Vein endothelial cell (primary cell): ENCODE measurements at places on chromosomes 2 and 18. TPM values are rescaled to one million over a fixed set of nuclear protein-coding genes. Genes with fewer than 3 reads are reported as not detected.

The CDH2 gene
- total RNA-seq = 5.8 and 7.5 TPM in 2 replicates

The CAPN14 gene
- total RNA-seq = 0.10 TPM in 1 of 2 replicates, not detected in the other

The UPP2 gene
- not detected in 2 replicates for total RNA-seq

The MRO gene
- total RNA-seq = not detected in 2 replicates

The CHN1 gene
- total RNA-seq = 12.4 and 22.1 TPM in 2 replicates

The REG3G gene
- not detected in 2 replicates for total RNA-seq

The SLC35G4 gene
- not detected in 2 replicates for total RNA-seq
